ENCODE measurements at places on chromosomes 1 and 21. TPM values are rescaled to one million over a fixed set of nuclear protein-coding genes. Genes with fewer than 3 reads are reported as not detected.

DNA sequence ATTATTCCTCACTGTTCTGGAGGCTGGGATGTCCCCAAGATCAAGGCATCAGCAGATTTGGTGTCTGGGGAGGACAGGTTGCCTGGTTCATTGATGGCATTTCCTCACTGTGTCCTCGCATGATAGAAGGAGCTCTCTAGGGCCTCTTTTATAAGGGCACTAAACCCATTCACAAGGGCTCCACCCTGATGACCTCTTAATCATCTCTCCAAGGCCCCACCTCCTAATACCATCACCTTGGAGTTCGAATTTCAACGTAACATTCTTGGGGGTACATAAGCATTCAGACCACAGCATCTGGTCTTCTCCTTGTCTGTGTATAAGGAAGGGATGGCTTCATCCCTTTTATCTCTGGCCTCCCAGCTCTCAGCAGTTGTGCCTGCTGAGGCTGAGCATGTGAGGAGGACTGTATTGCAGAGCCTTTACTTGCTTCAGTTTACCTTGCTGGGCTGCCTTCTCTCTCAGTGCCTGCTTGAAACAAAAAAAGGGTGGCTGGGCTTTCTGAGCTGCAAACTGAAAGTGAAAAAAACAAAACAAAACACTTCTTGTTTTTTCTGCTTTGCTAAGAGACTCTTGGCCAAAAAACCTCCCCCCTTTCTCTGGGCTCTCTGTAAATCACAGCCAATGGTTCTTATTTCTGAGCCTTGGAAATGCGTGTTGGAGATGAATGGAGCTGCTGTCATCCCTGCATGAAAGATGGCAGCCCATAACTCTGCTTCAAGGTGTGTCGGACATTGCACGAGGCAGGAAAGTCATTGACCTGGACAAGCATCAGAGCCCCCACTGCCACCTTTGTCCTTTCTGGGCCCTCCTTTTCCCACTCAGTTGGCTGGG lies 75.8 kb downstream of the RHOU start:
- no peak for DNase-seq
- H3K4me3 ChIP-seq = no peak overlapping the region
- H3K4me1 ChIP-seq = peaks cover 29% of the 10 kb centered on the region
- H3K36me3 ChIP-seq = no peaks in the 10 kb centered on the region

DNA sequence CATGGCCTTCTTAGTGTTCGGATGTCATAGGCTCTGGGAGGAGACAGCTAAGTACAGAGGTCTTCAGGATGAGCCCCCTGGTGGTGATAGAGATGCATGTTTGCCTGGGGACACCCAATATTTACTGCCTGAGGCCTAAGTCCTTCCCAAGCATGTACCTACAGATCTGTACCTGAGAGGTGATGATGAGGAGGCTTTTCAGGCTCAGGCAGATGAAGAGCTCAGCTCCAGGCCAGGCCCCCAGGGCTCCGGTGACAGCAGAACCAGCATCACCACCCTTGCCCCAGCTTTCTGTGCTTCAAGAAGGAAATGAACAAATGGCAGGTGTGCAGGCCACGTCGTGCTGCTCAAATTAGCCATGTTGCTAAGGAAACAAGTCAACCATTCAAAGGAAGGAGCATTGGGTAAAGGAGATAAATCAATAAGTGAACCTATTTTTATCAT lies 21.1 kb downstream of the CACNA1E start:
- no peaks in the 10 kb centered on the region for H3K4me1 ChIP-seq
- no peak overlapping the region for H3K27ac ChIP-seq
- H3K4me3 ChIP-seq = no peak overlapping the region
- DNase-seq = no peak
- H3K27me3 ChIP-seq = no peaks in the 10 kb centered on the region

DNA sequence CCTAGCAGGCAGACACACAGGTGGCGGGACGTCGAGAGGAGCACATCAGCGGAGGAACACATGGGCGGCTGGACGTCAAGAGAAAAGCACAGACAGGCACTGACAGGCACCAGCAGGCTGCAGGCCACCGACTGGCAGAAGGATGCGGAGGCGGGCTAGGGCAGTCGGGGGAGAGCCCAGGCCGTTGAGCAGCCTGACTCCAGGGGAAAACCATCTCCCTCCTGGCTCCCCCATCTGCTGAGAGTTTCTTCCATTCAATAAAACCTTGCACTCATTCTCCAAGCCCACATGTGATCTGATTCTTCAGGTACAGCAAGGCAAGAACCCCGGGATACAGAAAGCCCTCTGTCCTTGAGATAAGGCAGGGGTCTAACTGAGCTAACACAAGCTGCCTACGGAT lies 25.5 kb downstream of the B3GALT5 start:
- DNase-seq = no peak
- H3K4me1 ChIP-seq = no peaks in the 10 kb centered on the region
- H3K27me3 ChIP-seq = no peaks in the 10 kb centered on the region
- no peak overlapping the region for H3K27ac ChIP-seq
- no peak overlapping the region for H3K4me3 ChIP-seq

DNA sequence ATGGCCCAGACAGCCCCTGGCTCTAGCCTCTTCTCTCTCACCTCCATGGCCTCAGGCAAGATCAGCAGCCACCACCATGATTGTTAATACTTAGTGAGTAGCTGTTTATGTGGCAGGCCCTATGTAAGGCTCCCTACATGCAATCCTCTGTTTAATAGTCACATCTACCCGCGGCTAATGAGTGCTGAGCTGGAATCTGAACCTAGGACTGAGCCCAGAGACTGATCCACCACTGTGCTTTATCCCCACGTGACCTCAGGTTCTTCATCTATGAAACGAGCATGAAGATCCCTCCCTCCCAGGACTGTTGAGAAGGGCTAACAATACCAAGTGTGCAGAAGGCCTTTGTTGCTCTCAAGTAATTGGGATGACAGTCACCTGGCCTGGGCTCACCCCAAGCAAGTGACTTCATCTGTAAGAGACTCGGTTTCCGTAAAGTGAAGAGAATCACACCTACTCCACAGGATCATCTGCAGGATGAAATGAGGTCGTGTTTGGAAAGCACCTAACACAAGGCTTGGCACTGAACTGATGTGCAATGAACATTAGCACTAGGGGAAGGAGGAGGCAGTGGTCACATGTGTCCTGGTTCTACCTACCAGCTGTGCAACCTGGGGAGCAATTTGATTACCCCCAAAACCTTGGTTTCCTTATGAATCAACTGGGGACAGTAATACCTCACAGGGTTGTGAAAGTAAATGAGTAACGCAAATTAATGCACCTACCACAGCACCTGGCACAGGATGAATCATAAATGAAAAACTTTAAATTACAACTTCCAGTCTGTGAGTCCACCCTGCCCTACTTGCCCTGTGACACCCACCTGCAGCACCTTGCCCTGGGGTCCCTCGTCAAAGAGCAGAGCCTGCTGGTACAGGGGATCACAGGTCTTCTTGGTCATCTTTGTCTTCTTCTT lies 37.2 kb downstream of the RIMS3 start:
- H3K27ac ChIP-seq = peak overlapping the region; percentile 52
- DNase-seq = no peak
- no peaks in the 10 kb centered on the region for H3K36me3 ChIP-seq
- H3K4me1 ChIP-seq = peaks cover 5% of the 10 kb centered on the region
- no peaks in the 10 kb centered on the region for H3K27me3 ChIP-seq
- H3K4me3 ChIP-seq = no peak overlapping the region

- H3K27me3 ChIP-seq = no peaks in the 10 kb centered on the region
- no peak overlapping the region for H3K27ac ChIP-seq
- no peaks in the 10 kb centered on the region for H3K36me3 ChIP-seq
- DNase-seq = no peak
- no peak overlapping the region for H3K4me3 ChIP-seq
These were observed 130.2 kb downstream of the NR5A2 start for GRCh38 chr1:200157715-200158114.

- H3K27ac ChIP-seq = no peak overlapping the region
- H3K4me3 ChIP-seq = no peak overlapping the region
- no peak for DNase-seq
- H3K27me3 ChIP-seq = peaks cover 2% of the 10 kb centered on the region
These were observed 376 bp downstream of the AVPR1B start for GRCh38 chr1:206116873-206117150.

DNA sequence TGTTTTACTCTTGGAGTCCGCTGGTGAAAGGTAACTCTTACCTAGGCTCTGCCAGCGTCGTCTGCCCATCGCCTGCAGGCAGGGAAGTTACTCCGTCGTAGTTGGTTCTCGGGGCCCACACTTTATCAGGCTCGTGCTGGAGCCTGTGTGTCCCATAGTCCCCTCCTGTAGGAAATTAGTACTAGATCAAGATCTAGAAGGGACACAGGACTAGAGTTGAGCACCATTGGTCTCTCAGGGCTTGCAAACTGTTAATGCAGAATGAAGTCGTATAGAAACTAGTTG lies 940 bp downstream of the SRRM1 start:
- H3K36me3 ChIP-seq = peaks cover 29% of the 10 kb centered on the region
- H3K4me1 ChIP-seq = peaks cover 19% of the 10 kb centered on the region
- H3K27me3 ChIP-seq = no peaks in the 10 kb centered on the region
- DNase-seq = no peak
- peak overlapping the region; percentile 89 for H3K27ac ChIP-seq

DNA sequence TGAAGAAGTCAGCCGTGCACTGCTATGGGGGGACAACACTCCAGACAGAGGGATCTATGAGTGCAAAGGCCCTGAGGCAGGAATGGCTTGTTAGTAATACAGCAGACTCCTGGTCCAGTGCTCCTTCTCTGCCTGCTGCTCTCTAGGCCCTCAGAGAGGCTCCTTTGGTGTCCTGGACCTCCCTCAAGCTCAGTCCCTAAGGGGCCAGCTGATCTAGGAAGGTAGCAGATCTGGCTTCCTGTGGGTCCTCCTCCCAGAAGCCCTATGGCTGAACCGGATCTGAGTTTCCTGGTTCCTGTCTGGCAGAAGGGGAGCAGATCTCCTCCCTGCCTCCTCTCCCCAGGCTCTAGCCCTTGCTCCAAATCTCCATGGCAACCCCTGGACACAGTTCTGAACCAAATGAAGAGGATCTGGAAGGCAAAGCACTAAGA lies at the start of gene LDLRAD2:
LDLRAD2 (plus strand) TSS at position 391 of the 431 bp plus-strand sequence. CDS start 187 bp downstream, outside the sequence.
- DNase-seq = no peak
- no peak within 1 kb of the TSS for H3K4me3 ChIP-seq

GRCh38 chr1:25805863-25806225 lies 5.9 kb downstream of the SELENON start:
- H3K27me3 ChIP-seq = no peaks in the 10 kb centered on the region
- DNase-seq = no peak
- peaks cover 2% of the 10 kb centered on the region for H3K4me1 ChIP-seq
- peaks cover 20% of the 10 kb centered on the region for H3K36me3 ChIP-seq
- H3K4me3 ChIP-seq = no peak overlapping the region

GRCh38 chr1:21782349-21782867 lies 541 bp downstream of the USP48 start:
- peaks cover 29% of the 10 kb centered on the region for H3K4me1 ChIP-seq
- H3K27ac ChIP-seq = peak overlapping the region; percentile 56
- peak overlapping the region; percentile 96 for H3K4me3 ChIP-seq

DNA sequence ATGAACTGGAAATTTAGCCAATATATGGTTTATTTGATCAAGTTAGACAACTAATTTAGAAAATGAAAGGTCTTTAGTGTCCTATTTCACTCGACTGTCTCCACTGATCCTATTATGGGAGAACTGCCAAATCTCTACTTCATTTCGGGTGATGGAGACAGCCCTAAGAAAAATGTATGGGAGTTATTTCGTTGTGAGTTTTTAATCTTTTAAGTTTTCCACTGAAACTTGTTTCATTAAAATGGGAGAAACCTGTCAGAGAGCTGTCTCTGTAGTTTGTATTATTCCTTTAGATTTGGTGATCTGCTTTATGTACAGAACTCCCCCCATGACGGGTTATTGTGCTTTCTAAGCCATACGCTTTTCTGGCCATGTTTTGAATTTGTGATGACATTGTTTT lies 899.7 kb downstream of the ADGRL2 start:
- H3K27me3 ChIP-seq = no peaks in the 10 kb centered on the region
- no peaks in the 10 kb centered on the region for H3K36me3 ChIP-seq
- DNase-seq = no peak
- no peak overlapping the region for H3K4me3 ChIP-seq
- H3K27ac ChIP-seq = no peak overlapping the region

DNA sequence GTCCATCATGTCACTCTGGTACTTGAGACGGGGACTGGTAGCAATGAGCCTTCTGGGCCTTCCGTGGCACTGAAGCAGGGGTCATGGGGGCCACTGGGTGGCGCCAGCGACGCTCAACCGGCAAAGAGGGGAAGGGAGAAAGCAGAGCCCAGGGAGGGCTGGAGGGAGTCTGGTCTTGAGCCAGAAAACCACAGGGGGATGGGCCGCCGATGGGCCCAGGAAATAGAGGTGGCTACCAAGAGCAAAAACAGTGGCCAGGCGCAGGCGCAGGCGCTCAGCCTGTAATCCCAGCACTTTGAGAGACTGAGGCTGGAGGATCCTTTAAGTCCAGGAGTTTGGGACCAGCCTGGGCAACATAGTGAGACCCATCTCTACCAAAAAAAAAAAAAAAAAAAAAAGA lies 21.8 kb downstream of the EXOC8 start:
- no peak overlapping the region for H3K4me3 ChIP-seq
- H3K4me1 ChIP-seq = no peaks in the 10 kb centered on the region
- peak; percentile 27 for DNase-seq
- H3K36me3 ChIP-seq = no peaks in the 10 kb centered on the region
- H3K27me3 ChIP-seq = no peaks in the 10 kb centered on the region

GRCh38 chr21:42220138-42220701 lies 1.3 kb downstream of the ABCG1 start:
- peak overlapping the region; percentile 89 for H3K27ac ChIP-seq
- peak overlapping the region; percentile 89 for H3K4me3 ChIP-seq
- peaks cover 17% of the 10 kb centered on the region for H3K4me1 ChIP-seq

GRCh38 chr1:111361761-111362160 lies 65.8 kb downstream of the OVGP1 start:
- no peak overlapping the region for H3K4me3 ChIP-seq
- no peaks in the 10 kb centered on the region for H3K27me3 ChIP-seq
- no peaks in the 10 kb centered on the region for H3K36me3 ChIP-seq
- no peak overlapping the region for H3K27ac ChIP-seq
- H3K4me1 ChIP-seq = no peaks in the 10 kb centered on the region
- DNase-seq = no peak

DNA sequence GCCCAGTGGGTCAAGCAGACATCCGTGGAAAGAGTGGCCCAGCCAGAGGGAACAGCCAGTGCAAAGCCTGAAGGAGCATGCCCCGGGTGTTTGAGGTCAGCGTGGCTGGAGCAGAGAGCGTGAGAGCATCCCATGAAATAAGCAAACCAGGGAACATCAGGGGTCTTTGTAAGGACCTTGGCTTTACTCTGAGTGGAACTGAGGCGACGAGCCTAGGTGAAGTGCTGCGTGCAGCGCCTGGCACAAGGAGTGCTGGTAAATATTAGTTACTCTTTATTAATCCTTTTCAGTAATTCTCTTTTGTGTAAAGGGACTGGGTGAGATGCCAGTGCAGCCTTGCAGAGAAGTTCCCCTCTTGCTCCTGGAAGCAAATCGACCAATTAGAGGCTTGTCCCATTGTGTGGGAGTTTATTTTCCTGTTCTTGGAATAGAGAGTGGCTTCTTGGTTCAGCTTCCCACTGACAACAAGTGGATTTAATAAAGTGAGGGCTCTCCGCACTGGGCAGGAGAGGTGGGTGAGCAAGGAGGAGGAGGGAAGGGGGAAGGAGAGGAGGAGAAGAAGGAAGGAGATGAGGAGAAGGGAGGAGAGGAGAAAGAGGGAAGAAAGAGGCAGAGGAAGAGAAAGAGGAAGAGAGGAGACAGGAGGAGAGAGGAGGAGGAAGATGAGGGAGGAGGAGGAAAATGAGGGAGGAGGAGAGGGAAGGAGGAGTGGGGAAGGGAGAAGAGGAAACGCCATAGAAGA lies 37.6 kb upstream of the DISP3 start:
- peaks cover 39% of the 10 kb centered on the region for H3K27me3 ChIP-seq
- H3K4me3 ChIP-seq = no peak overlapping the region
- no peak overlapping the region for H3K27ac ChIP-seq
- H3K36me3 ChIP-seq = no peaks in the 10 kb centered on the region
- H3K4me1 ChIP-seq = no peaks in the 10 kb centered on the region

OR10Z1 gene
- not detected for total RNA-seq

SYT14 gene
- not detected for total RNA-seq

MATN1 gene
- total RNA-seq = 0.20 TPM

IFI6 gene
- total RNA-seq = 28.2 TPM

EDN2 gene
- total RNA-seq = not detected

CD2 gene
- 119 TPM for total RNA-seq
